Right atrium auricular region (tissue), 2 donors: ENCODE measurements at places on chromosomes 11 and 22.

DNA sequence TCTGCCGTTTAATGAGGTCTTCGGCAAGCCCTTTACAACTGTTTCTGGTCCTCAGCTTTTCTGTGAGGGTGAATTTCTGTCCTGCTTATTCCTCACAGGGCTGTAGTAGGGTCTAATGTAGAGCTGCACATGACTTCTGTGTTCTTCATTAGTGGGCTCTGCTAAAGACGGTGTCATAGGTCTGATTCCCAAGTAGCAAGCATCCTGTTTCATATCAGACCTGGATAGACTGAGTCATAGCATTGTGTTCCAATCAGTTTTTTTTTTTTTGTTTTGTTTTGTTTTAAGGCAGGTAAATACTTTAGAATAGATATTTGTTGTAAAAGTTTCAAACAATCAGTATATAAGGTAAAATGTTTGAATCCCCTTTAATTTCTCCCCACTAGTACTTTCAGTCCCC is 35.4 kb downstream of the BIRC2 start:
- DNase-seq = no peak

- DNase-seq = peak; percentile 76
Measured at GRCh38 chr11:45857961-45858474, 10.7 kb downstream of the CRY2 start.

GRCh38 chr11:134283461-134284230 is 7.5 kb downstream of the GLB1L3 start:
- peak; percentile 47 for DNase-seq

DNA sequence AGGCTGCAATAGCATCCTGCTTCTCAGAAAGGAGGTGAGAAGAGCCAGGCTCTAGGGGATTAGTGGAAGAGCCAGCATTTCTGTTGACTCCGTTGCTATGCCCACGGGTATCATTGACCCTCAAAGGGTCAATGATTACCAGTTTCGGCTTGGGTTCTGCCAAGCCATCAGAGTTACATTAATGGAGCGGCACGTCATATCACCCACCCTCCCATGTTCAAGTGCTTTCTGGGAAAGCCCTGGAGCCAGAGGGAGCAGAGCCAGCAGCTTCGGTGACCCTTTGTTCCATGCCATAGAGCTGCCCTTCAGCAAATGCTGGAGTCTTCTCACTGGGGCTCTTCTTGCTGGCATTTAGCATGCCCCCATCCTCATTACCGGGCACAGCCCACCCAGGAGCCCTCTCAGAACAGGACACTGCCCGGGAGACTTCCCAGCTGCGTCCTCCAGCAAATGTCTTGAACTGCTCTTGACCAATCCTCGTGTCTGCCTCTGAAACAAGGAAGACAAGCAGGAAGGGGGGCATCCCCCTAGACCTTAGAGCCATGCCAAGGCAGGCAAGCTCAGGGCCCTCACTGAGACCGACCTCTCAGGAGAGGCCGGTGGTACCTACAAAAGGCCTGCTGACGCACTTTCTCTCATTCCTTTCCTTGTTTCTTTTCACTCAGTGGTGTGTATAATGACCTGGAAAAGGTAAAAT is 14.6 kb downstream of the KCNJ1 start:
- no peak for DNase-seq

DNA sequence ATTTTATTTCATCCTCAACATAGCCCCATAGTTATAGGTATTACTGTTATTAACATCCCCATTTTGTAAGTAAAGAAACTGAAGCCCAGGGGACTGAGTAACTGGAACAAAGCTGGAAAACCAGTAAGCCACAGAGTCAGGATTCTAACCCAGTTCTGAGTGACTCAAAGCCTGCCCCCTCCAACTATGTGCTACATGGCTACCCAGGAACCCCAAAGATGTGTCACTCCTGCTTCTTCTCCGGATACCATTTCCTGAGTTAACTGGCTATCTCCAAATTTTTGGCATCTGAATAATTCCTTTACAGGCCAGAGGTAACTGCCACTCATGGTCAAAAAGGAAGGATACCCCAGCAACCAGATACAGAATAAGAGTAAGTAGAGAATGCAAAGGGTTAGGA is 43.6 kb downstream of the TENM4 start:
- DNase-seq = no peak

- no peak for DNase-seq
Measured at GRCh38 chr11:76903325-76903724, 42.6 kb downstream of the ACER3 start.

DNA sequence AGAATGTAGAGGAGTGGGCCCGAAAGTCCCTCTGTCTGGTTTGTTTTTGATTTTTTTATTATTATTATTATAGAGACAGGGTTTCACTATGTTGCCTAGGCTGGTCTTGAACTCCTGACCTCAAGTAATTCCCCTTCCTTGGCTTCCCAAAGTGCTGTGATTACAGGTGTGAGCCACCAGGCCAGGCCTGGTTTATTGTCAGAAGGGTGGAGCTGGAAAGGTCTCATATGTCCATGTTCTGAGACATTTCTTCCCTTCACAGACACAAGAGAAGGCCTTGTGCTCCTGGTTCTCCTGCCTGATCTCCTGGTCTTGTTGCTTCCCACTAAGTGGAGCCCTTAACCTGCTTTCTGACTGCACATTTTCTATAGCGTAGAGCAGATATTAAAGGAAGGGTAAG is 46.0 kb upstream of the CLPB start:
- DNase-seq = no peak

GRCh38 chr11:67651976-67652781 is 1.6 kb upstream of the ACY3 start:
- DNase-seq = no peak

DNA sequence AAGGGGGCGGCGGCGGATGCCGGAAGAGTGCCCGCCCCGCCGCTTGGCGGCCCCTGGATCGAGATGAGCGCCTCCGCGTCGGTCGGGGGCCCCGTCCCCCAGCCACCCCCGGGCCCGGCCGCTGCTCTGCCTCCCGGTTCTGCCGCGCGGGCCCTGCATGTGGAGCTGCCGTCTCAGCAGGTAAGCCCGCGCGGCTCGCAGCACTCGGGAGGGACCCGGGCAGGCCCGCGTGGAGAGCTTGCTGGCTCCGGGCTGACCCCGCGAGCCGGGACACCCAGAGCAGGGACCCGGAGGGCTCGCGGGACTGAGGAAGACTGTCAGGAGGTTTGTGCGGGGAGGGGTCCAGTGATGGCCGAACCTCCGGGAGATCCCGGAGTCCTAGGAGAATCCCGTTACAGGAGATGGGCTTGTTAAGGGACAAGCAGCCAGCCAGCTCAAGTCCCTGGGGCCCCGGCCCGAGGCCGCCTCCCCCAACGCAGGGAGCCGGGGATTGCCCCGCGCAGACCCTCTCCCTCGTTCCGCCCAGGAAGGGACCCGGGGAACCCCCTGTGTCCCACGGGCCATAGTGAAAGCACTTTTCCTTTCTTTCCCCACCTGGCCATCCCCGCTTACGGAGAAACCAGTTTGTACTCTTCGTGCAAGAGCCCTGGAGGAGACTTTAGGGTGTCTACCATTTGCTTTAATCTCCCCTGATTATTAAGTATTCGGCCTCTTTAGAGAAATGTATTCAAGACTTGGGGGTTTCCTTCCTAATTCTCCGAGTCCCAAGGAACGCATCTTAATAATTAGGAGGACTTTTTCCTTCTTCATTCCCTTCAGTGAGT is 547 bp downstream of the UVRAG start:
- DNase-seq = no peak

DNA sequence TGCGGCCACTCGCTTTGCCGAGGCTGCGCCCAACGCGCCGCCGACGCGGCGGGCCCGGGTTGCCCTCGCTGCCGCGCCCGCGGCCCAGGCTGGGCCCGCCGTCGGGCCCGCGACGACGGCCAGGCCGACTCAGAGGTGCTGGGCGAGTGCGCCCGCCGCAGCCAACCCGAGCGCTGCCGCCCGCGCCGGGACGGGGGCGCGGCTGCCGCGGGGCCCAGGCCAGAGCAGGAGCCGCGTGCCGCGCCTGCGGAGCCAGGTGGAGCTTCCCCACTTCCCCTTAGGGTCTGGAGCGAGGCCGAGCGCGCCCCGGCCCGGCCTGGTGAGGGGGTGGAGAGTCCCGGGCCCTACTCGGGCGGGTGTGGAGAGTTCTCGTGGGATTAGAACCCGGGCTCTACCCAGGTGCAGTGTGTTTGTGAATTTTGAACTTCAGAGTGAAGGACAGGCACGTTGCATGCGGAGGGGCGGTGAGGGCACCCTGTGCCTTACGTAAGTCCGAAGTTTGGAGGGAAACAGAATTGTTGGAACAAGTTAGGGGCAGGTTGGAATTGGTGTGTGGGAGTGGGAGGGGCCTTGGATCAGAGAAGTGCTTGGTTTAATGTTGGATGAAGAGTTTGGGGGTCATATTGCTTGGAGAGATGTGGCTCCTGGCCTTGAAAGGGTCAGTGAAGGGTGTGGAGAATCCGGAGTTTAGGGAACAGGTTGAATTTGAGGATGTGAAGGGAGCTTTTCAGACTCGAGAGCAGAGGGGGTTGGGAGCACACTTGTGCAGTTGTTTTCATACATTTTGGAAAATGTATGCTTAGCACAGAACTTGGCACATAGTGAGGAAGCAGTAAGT is 697 bp downstream of the RNF169 start:
- DNase-seq = no peak

DNA sequence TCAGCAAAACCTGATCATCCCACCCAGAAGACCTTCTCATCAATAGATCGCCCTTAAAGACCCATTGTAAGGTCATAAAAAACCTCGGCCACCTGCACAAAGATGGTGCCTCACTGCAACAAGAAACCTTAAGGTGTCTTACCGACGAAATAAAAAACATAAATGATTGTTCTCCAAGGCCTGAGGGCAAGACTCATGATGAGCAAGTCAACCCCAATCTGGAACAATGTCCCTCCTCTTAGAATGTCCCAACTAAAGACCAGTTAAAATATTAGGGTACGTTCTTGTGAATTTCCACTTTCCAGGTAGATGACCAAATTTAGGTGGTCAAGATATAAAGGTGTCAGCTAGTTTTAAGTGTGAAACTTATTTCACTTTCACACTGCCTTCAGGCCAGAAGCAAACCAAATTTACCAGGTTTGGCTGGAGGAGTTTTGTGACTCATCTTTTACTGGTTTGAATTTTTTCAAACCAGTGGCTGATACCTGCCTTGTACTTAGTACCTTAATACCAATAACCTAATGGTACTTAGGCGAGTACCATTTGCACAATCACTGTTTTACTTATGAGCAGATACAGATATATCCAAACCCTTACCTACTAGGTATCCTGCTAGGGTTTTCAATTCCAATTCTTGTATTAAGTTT is 14.9 kb downstream of the KDELR3 start:
- no peak for DNase-seq

- no peak for DNase-seq
Measured at GRCh38 chr22:42111798-42112197, 18.8 kb downstream of the CYP2D6 start.

- DNase-seq = no peak
Measured at GRCh38 chr11:103016031-103016430, 60.5 kb upstream of the MMP13 start.

GRCh38 chr11:95675585-95675984 is 114.0 kb downstream of the FAM76B start:
- DNase-seq = no peak

- no peak for DNase-seq
Measured at GRCh38 chr11:17816232-17816931, 81.8 kb downstream of the KCNC1 start.

GRCh38 chr11:87292598-87292997 is 254.9 kb downstream of the TMEM135 start:
- DNase-seq = no peak

DNA sequence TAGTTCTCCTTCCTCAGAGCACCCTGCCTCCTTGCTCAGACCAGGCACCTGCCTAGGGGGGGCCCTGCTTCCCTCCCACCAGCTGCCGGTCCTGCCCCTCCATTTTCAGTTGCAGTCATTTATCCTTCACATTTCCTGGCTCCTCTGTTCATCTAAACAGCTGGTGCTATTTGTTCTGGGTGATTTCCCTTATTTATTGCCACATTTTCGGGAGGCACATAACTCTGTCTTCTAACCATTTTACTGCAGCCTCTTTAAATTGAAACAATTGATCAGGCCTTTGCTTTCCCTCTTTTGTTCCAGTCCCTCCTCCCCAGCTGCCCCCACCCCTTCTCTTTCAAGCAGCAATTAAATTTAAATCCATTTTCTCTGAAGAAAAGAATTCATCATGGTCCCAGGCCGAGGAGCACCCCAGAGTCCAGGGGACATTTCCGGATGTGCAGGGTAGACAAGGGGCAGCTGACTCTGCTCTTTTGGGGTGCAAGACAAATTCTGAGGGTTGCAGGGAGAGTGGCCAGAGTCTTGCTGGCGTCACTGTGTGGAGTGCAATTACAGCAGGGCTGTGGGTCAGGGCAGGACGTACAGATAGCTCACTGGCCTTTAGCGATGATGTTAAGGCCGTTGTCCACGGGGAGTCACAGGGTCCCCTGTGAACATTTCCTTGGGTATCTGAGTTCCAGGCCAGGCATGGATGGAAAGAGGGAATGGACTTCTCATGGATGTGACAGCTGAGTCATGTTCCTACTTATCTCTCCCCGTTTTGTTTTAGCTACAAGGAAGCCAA is 476.4 kb downstream of the TBC1D22A start:
- peak; percentile 52 for DNase-seq

DNA sequence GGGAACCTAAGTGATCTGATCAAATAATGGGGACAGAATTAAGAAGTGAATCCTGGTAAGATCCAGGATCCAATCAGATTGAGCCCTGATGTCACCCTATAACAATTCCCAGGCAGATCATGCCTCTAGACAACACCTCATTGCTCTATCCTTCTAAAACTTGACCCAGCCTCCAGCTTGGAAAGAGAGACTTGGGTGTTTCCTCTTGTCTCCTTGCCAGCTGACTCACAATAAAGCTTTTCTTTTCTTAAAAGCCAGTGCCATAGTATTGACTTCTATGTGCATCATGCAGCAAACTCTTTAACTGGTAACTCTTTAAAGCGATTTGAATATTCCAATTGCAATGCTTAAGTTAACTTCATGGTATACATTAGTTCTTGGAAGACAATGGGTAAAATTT is 109.6 kb upstream of the CHORDC1 start:
- no peak for DNase-seq

DNA sequence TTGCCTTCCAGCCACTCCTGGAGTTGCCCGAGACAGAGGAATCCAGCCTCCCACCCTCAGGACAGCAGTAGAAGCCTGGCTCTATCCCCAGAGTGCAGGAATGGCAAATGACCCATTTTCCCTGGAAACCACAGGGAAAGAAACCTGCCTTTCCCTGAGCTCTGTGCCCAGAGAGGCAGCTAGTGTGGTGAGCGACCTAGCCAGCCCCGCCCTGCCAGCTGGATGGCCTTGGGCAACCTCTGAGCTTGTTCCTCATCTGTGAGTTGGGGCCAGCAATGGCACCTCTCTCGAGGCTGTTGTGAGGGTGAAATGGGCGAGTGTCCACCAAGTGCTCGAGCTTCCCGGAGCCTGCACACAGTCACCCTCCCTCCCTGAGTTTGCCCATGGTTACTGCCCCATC is 3.7 kb downstream of the OMP start:
- DNase-seq = no peak
